Activated CD4-positive, CD25-positive, alpha-beta regulatory T cell (primary cell): ENCODE measurements at places on chromosomes 3 and 15.

- DNase-seq: no peak
Observed at GRCh38 chr3:128805772-128806171, 73.6 kb upstream of the ACAD9 start.

DNA sequence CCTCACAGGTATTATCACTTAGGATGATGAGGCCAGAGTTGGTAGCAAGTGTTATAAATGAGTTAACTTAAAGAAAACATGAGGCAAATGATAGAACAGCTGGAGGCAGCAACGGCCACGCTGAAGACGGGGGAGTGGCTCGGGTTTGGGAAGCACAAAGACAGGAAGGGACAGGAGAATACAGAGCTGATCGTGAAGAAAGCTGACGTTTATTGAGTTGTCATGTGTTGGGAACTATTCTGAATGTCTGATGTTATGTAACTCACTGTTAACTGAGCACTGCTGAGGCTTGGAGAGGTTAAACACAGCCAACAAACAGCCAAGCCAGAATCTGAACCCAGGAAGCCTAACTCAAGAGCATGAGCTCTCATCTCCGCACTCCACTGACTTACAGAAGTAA, 42.3 kb downstream of the FGD5 start:
- no peak for DNase-seq

- DNase-seq: no peak
Observed at GRCh38 chr3:14227856-14228255, 49.2 kb downstream of the LSM3 start.

DNA sequence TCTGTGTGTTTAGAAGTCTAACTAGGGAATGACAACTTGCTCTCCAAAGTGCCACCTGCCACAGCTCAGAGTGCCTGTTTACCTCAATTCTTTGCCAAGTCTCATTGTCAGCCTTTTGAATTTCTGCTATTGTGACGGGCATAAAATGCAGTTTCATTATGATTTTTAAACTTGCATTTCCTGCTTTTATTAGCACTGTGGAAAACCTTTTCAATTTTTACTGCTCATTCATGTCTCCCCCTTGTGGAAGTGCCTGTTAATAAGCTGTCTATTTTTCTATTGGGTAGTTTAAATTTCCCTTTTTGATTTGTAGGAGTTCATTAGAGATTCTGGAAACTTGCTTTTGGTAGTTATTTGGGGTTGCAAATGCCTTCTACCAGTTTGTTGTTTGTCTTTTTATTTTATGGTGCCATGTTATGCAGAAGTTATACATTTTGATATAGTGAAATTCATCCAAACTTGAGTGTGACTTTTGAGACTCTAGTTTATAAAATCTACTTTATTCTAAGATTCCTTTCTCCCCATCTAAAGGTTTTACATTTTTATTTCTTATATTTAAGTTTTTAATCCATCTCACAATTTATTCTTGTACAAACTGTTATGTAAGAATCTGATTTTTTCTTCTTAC, 53.9 kb upstream of the FRMD4B start:
- no peak for DNase-seq

- DNase-seq: no peak
Observed at GRCh38 chr15:57031082-57031481, 112.6 kb downstream of the TCF12 start.

- peak; percentile 10 for DNase-seq
Observed at GRCh38 chr3:172673210-172673679, 37.6 kb downstream of the NCEH1 start.

- DNase-seq: no peak
Observed at GRCh38 chr3:177537612-177538011, 340.3 kb upstream of the TBL1XR1 start.

- peak; percentile 52 for DNase-seq
Observed at GRCh38 chr15:88913017-88913849, at the start of gene MFGE8. TSS of gene MFGE8 (minus strand) at chr15:88913379. CDS start at chr15:88913319, 60 bp downstream.

- no peak for DNase-seq
Observed at GRCh38 chr3:55720614-55721013, 233.5 kb upstream of the WNT5A start.

DNA sequence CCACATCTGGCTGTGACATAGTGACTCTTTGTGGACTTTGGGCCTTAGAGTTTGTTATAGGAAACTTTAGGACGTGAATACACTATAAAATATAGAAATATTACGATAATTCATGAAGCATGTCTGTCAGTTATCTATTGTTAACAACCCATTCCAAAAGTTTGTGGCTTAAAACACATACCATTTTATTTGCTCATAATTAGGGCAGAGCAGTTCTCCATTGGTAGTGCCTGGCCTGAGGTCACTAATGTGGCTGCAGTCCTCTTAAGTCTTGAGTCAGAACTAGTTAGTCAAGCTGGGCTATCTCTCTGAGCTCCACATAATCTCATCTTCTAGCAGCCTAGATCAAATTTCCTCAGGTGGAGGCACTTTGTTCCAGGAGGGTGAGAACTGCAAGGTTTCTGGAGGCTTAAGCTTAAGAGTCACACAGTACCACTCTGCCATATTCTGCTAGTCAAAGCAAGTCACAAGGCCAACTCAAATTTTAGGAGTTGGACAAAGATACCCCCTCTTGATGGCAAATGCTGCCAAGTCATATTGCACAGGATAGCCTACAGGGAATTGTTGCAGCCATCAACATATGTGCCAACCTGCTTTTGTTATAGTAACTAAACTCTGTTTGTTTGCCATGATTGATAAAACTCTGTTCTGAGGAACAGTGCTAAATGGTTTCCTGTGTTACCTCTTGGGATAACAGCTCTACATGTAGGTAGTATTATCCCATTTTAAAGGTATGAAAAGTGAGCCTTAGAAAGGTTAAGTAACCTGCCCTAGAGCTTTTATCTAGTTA, 8.7 kb downstream of the ATXN7 start:
- no peak for DNase-seq
